NCI-H2227 treated with DMSO at 0.1 percent for 48 hours (cell line): ENCODE measurements at places on chromosomes 16 and 17.

DNA sequence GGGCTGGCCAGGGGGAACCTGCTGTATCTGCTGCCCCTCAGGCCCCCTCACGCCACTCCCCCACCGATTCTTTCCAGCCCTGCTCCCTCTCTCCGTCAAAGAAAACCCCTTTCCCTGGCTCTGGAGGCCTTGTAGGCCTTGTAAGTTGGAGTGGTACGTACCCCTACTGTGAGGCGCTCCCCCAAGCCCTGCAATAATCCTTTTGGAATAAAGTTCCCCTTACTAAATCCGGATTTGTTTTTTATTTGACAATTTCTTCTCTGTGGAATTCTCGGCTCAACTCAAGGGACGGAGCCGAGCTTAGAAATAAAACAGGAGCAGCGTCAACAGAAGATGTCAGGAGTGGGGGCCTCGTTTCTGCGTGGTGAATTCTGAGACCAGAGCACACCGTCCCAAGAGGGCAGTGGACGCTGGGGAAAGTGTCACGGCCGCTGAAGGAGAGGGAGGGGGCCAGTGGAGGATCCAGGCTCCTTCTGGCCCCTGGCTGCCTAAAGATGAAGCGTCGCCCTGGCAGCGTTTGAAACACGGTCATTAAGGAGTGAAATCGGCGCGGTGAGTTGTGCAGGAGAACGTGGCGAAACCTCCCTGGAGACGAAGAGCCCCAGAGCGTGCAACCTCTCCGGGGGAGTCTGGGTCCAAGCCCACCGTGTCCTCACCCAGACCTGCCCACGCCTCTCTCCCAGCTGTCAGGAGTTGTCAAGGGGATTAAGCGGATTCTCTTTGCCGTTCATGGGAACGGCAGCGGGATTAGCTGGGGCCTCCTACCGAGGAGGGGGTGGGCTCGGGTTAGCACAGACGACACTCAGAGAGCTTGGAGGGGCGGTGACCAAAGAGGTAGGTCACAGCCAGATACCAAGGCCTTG lies 47.0 kb downstream of the SLC7A5 start:
- no peak for DNase-seq

GRCh38 chr16:66088681-66089080 lies 277.8 kb upstream of the CDH5 start:
- no peak for DNase-seq

- DNase-seq = no peak
Observed at GRCh38 chr17:47818002-47818695, 3.4 kb downstream of the OSBPL7 start.

- no peak for DNase-seq
Observed at GRCh38 chr16:2061023-2061422, 13.2 kb downstream of the TSC2 start.

DNA sequence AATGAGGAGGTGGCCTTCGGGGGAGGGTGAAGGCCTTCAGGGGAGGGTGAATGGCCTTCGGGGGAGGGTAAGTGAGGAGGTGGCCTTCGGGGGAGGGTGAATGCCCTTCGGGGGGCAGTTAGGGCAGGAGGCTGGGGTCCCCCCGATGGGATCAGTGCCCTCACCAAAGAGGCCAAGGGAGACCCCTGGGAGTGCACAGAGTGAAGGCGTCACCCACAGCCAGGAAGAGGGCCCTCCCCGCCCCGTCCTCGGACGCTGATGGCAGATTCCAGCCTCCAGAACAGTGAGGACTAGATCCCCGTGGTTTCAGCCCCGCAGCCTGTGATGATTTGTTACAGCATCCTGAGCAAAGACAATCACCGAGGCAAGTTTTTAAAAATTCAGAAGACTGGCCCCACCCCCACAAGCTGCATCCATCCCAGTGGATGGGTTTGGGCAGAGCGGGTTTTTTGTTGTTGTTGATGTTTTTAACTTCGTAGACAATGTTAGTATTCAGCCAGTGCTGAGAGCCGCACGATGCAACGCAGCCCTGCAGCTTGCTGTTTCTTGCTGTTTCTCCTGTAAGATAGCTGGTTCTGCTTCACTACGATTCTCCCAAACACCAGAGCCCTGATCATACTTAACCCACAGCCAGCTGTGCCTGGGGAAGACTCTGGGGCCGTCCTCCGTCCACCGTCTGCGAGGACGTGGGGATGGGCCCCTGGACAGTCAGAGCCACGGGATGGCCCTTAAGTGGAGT lies 40.7 kb upstream of the CBFA2T3 start:
- DNase-seq = no peak

- no peak for DNase-seq
Observed at GRCh38 chr17:35901631-35902175, 21.5 kb upstream of the CCL5 start.

DNA sequence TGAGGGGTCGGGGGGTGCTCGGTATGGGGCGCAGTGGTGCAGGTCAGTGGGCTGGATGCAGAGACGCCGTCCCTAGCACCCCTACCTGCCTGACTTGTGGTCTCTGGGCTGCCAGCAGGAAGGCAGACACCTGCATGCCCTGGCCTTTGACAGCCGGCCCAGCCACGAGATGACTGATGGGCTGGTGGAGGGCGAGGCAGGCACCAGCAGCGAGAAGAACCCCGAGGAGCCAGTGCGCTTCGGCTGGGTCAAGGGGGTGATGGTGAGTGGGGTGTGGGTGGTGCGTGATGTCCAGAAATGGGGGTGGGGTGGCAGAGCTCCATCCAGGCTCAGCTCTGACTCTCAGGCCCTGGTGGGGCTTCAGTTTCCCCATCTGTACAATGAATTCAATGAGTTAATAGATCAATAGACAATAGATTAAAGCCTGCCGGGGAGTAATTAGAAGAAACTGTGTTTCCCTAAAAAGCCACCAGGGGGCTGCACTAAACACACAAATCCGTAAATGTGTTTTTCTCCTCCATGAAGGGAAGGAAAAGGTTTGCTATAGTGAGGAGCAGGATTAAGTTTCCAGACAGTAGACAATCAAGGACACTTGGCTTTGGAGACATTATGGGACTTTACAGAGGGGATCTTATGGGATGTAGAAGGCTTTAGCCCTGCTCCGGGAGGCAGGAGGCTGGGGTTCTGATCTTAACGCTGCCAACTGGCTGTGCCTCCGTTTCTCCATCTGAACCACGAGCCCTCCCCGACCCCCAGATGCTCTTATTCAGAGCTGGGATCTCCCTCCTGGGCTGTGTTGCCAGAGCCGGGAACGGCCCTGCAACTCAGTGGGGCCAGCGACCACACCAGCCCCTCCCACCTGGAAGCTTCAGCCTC lies 2.2 kb downstream of the SLC12A3 start:
- peak; percentile 32 for DNase-seq

DNA sequence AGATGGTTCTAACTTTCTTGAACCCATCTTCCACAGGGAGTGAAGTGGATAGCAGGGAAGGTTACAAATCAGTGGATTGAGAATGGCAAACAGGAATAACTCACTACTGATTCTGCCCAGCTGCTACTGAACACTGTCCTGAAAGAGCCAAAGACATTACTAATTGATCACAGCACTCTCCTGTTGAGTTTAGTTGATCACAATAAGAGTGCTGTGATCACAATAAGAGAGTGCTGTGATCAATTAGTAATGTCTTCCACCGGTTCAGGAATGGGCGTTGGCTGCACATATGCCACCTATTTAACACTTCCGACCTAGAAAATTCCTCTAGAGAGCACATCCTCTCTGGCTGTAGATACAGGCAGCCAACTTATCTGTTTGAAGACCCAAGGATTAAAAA lies 11.4 kb downstream of the CFAP97D1 start:
- no peak for DNase-seq

GRCh38 chr16:30741461-30741914 lies 6.7 kb upstream of the PHKG2 start:
- DNase-seq = peak; percentile 36
